ENCODE measurements at places on chromosomes 6 and 20.

GRCh38 chr6:27188061-27188884 is 59.2 kb upstream of the PRSS16 start:
- H3K4me3 ChIP-seq, result peak overlapping the region; percentile 82
- DNase-seq, result peak; percentile 21
- H3K4me1 ChIP-seq, result no peaks in the 10 kb centered on the region
- H3K27ac ChIP-seq, result no peak overlapping the region

DNA sequence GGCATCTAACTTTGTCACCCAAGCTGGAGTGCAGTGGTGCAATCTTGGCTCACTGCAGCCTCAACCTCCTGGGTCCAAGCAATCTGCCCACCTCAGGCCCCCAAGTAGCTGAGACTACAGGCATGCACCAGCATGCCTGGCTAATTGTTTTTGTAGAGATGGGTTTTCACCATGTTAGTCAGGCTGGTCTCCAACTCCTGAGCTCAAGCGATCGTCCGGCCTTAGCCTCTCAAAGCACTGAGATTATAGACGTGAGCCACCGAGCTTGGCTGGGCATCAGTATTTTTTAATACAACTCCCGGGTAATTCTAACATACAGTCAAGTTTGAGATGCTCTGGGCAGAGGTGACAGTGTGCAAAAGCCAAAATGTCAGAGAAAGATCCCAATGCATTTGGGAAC is 73.5 kb downstream of the NFATC2 start:
- no peaks in the 10 kb centered on the region for H3K4me1 ChIP-seq
- no peak overlapping the region for H3K4me3 ChIP-seq

- H3K27ac ChIP-seq, result no peak overlapping the region
- H3K36me3 ChIP-seq, result no peaks in the 10 kb centered on the region
- H3K27me3 ChIP-seq, result no peaks in the 10 kb centered on the region
- H3K4me3 ChIP-seq, result peak overlapping the region; percentile 81
These were observed 1.4 kb upstream of the PM20D2 start for GRCh38 chr6:89144354-89144906.

- no peak overlapping the region for H3K27ac ChIP-seq
- H3K27me3 ChIP-seq, result no peaks in the 10 kb centered on the region
- H3K36me3 ChIP-seq, result no peaks in the 10 kb centered on the region
These were observed 259.6 kb upstream of the PLCB4 start for GRCh38 chr20:8809107-8809953.

DNA sequence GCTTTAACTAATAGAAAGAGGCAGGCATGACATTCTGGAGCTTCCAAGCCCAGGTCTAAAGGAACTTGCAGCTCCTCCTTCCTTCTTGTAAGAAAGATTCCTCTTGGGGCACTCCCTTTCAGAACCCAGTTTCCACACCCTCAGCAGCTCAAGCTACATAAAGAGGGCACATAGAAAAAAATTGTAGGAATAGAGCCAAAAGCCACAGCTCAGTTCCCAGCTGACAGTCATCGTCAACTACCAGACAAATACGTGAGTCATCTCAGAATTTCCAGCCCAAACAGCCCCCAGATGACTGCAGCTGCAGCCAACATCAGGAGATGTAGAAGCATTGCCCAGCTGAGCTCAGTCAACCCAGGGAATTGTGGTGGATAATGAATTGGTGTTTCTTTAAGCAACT is 349.8 kb upstream of the ARID1B start:
- H3K27me3 ChIP-seq, result no peaks in the 10 kb centered on the region
- no peak overlapping the region for H3K27ac ChIP-seq
- no peak for DNase-seq
- no peaks in the 10 kb centered on the region for H3K36me3 ChIP-seq

- H3K36me3 ChIP-seq, result no peaks in the 10 kb centered on the region
- H3K27ac ChIP-seq, result no peak overlapping the region
- H3K4me1 ChIP-seq, result no peaks in the 10 kb centered on the region
- no peak for DNase-seq
- no peak overlapping the region for H3K4me3 ChIP-seq
These were observed 93.7 kb downstream of the ASXL1 start for GRCh38 chr20:32451682-32452461.

DNA sequence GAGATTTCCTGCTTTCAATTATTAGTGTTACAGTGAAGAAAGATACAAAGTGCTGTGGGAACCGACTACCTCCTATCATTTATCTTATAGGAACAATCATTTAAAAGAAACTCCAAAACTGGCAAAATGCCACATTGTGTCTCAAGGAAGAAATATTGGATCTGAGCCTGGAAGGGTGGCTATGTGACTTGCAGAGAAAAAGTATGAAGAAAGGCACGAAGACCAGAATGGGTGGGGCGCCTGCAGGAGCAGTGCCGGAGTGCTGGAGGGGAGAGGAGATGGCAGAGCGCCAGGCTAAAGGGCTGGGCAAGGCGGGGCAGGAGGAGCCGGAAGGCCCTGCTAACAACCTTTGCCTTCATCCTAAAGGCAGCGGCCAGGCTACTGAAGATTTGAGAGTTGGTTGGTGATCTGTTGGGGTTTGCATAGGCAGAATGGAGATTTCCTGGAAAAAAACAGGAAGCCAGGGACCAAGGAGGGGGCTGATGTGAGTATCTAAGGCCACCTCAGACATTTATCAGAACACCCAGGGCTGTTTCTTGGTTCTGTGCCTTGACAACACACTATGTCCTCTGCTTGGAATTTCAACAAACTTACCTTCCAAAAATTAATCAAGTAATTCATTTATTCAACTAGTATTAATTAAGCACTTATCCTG is 125.6 kb downstream of the MAFB start:
- no peaks in the 10 kb centered on the region for H3K4me1 ChIP-seq
- no peak for DNase-seq
- H3K27me3 ChIP-seq, result no peaks in the 10 kb centered on the region
- H3K27ac ChIP-seq, result no peak overlapping the region
